SK-N-DZ (cell line): ENCODE measurements at places on chromosomes 2 and 18.

GRCh38 chr18:80239830-80240229 is 7.5 kb downstream of the PARD6G start:
- DNase-seq, result no peak

DNA sequence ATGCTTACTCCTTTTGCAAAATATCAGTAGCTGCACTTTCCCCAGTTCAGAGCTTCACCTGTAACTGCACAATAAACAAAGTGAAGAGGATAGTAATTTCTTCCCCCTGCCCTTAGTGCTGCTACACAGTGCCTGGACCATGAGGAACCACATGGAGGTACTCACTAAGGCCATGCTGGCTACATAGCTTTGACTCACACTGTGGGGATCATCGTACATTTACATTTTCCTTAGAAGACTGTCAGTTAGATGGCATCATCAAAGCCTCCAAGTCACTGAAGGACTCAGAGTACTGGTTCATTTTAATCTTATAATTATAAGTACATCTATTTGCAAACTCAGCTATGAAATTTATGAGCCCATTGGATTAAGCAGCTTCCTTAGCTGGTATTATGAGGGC is 1416.5 kb upstream of the CELF4 start:
- no peak for DNase-seq

DNA sequence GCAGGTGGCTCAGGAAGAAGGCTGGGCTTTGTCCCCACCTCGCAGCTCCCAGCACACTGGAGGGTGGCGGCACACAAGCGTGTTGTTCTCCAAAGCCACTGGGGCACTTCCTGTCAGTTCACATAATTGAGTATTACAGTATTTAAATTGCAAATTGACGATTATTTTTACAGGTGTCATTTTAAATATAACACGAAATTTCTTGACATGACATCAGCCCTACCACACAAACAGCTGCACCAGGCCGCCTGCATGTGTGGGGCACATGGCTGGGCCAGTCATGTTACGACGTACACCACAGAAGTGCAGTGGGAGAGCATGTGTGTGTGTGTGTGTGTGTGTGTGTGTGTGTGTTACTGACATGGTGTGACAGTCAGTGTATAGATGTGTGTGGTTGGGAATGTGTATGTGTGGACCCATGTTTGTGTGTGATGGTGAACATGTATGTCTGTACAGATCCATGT is 155.6 kb downstream of the TTC32 start:
- no peak for DNase-seq

GRCh38 chr18:47987388-47987699 is 56.9 kb upstream of the SMAD2 start:
- no peak for DNase-seq

DNA sequence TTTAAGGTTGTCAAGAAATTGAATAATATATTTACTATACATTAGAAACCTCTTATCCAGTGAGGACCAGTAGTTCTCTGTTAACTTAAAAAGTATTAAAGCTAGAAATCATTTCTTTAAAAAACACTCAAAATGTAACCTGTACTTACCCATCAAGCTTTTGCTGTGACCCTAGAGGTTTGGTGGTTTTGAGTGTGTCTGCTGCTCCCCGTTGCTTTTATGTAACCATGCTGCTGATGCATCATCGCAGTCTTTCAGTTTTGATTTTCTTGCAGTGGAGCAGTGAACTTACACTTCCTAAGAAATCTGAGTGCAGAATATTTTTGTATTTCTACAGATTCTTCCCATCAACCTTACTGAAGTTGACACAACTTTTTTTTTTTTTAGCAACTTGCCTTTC is 34.2 kb downstream of the MRPS9 start:
- no peak for DNase-seq

GRCh38 chr18:35122586-35123224 is 81.5 kb downstream of the MAPRE2 start:
- peak; percentile 10 for DNase-seq

DNA sequence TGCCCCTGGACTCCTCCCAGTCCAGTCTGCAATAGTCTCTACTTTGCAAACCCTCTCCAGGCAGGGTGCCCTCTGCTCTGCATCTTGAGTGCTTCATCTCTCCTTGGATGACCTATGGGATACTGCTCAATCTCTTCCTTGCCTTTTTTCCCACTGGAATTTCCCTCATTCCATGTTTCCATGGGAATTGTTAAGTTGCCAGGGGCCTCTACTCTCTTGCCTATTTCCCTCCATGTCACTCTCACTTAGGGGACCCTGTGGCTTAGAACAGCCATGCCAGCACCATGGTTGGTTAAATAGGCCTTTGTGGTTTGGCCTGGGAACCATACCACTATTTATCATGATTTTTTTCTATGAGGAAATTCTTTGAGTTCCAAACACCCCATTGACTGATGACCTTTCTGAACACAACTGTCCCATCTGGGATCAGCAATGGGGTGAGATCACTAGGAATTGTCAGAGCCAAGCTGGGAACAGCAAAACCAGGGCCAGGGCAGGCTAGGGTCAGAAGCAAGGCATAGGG is 91.4 kb upstream of the RBMS1 start:
- no peak for DNase-seq

DNA sequence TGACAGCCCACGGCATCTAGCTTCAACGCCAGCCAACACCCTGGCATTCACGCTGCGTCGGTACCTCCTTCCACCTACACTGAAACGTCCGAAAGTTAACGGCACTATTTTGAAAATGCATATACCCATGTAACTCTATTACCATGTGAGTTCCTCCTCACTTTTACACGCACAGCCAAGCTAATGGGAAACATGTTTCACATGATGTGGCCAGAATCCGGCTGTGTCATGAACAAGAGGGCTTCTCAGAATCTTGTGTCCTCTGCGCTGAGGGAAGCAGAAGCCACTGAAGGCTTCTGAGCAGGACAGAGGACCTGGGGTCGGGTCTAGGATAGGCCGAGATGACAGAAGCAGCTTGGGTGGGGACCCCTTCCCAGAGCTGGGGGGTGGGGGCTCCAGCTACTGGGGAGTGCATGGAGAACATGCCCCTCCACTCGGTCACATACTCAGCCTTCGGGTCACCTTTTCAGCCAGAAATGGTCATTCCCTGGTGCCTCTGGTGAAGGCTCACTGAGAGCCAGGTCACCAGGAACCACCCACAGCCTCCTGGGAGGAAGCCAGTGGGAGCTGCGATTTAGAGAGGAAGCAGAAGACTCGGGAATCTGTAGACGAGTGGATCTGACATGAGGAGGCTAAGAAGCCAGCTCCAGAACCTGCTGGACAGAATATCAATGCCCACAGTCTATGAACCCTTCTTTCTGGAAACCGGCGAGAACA is 41.5 kb downstream of the HDAC4 start:
- DNase-seq, result no peak

DNA sequence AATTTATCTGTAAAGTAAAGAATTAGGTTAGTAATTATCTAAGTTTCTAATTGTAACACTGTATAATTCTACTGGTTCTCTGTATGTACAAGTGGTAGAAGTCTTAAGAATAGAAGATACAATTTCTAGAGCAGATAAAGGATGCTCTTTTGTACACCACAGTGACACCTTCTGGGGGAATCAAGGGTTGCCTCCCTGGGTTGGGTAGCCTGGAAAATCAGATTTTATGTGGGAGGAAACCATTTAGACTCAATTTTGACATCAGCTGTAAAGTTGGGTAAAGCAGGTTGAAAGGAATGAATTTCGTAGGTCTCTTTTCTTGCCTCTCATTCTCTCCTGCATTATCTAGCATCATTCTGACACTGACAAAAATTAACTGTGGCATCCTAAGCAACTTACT is 354.8 kb downstream of the DCC start:
- no peak for DNase-seq

DNA sequence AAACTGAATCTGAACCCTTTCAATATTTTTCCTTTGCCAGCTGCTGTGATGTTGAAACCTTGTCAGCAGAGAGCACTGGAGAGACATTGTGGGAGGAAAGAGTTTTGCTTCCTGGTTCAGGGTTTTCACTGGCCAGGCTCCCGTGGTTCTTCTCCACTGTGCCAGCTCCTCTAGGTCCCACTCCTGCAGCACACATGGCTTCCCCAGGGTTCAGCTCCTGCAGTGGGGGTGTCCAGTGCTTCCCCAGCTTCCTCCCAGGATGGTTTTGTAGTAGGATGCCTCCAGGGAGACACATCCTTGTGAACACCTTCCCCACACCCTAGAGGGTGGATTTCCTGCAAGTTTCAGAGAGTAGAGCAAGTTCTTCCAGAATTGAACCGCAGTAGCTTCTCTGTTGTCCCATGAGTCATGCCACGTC is 24.0 kb upstream of the SULT1C3 start:
- no peak for DNase-seq
